Caki2 (cell line): ENCODE measurements at places on chromosomes 2 and 18. TPM values are rescaled to one million over a fixed set of nuclear protein-coding genes. Genes with fewer than 3 reads are reported as not detected.

The DUSP11 gene
- total RNA-seq, result 39.5 and 42.3 TPM in 2 replicates

The BMP10 gene
- total RNA-seq, result not detected in 2 replicates

The EFEMP1 gene
- total RNA-seq, result 10.0 TPM in 2 replicates

The WDR33 gene
- total RNA-seq, result 23.8 and 30.9 TPM in 2 replicates

The FAM124B gene
- total RNA-seq, result not detected in 2 replicates

The LYPD6 gene
- 9.3 and 12.2 TPM in 2 replicates for total RNA-seq

The ANKRD62 gene
- total RNA-seq, result 0.61 TPM in 1 of 2 replicates, not detected in the other

The METAP1D gene
- 4.3 and 22.9 TPM in 2 replicates for total RNA-seq

The VIT gene
- 0.98 TPM in 1 of 2 replicates, not detected in the other for total RNA-seq

The FSHR gene
- not detected in 2 replicates for total RNA-seq
